CD4-positive, alpha-beta T cell (primary cell): ENCODE measurements at places on chromosomes 2 and 18. TPM values are rescaled to one million over a fixed set of nuclear protein-coding genes. Genes with fewer than 3 reads are reported as not detected.

DNA sequence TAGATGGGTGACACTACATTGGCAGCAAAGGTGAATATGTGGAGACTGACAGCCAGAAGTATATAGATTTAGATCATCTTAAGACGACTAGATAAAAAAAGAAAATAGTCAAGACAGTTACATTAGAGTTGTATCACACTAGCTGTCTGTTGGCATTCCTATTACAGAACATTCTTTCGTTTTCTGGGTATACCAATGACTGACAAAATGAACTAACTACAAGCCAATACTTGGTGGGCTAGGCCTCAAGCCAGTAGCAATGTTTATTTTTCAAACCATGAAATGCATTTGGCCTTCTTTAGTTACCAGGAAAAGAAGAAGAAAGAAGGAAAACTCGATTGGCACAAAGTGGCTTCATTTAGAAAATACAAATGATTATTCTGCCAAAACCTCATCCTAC, 944.9 kb upstream of the ZEB2 start:
- no peaks in the 10 kb centered on the region for H3K4me1 ChIP-seq
- H3K36me3 ChIP-seq = no peaks in the 10 kb centered on the region
- H3K4me3 ChIP-seq = no peak overlapping the region

- no peaks in the 10 kb centered on the region for H3K27me3 ChIP-seq
- no peak overlapping the region for H3K27ac ChIP-seq
- H3K36me3 ChIP-seq = no peaks in the 10 kb centered on the region
- DNase-seq = no peak
Observed at GRCh38 chr2:72579591-72580180, 246.1 kb downstream of the EXOC6B start.

GRCh38 chr18:3012136-3013023, 564 bp downstream of the LPIN2 start:
- H3K27ac ChIP-seq = peak overlapping the region; percentile 49
- H3K4me3 ChIP-seq = peak overlapping the region; percentile 68
- peak; percentile 48 for DNase-seq
- H3K4me1 ChIP-seq = peaks cover 77% of the 10 kb centered on the region

Gene PIEZO2
- total RNA-seq = not detected

Gene PROKR1
- not detected for total RNA-seq

DNA sequence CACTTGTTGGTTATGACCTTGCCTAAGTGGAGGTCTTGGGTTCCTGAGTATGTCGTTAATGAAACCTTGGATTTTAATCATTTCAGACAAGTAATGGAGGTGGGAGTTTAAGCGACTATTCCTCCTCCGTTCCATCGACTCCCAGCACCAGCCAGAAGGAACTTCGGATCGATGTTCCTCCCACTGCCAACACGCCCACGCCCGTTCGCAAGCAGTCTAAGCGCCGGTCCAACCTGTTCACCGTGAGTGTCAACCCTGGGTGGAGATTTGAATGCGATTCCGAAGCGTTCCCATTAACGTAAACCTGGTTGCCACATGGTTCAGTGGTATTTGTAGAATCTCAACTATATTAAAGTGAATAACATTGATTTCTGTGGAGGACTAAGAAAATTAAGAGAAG, 305.4 kb downstream of the AGAP1 start:
- DNase-seq = no peak
- H3K36me3 ChIP-seq = no peaks in the 10 kb centered on the region
- no peaks in the 10 kb centered on the region for H3K4me1 ChIP-seq
- H3K27ac ChIP-seq = no peak overlapping the region
- H3K27me3 ChIP-seq = no peaks in the 10 kb centered on the region
- no peak overlapping the region for H3K4me3 ChIP-seq

- H3K4me1 ChIP-seq = no peaks in the 10 kb centered on the region
- no peak overlapping the region for H3K27ac ChIP-seq
- DNase-seq = no peak
- no peaks in the 10 kb centered on the region for H3K36me3 ChIP-seq
Observed at GRCh38 chr18:70499218-70499691, 210.4 kb downstream of the SOCS6 start.

- H3K4me1 ChIP-seq = peaks cover 17% of the 10 kb centered on the region
- H3K27me3 ChIP-seq = peaks cover 39% of the 10 kb centered on the region
- H3K27ac ChIP-seq = no peak overlapping the region
- peak overlapping the region; percentile 12 for H3K4me3 ChIP-seq
- no peak for DNase-seq
Observed at GRCh38 chr2:288758-289361, 969 bp upstream of the ALKAL2 start.

DNA sequence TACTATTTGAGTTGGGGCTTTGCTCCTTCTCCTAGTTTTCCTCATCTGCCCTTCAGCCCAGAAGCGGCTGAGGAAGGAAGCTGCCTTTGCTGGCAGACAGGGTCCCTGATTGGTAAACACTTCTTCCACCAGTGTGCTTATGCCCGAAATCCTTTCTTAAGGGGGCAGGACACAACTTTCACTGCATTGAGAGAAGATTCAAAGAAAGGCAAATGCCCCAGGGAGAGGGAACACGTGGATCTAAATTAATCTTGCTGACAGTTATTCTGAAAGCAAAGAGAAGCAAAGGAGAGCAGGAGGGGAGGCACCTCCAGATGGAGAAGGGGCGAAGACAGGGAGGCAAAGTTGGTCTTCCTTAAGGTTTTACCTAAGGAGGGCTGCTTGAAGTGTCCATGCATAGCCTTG, 92.1 kb upstream of the EFEMP1 start:
- H3K36me3 ChIP-seq = no peaks in the 10 kb centered on the region
- no peak overlapping the region for H3K27ac ChIP-seq
- H3K4me1 ChIP-seq = no peaks in the 10 kb centered on the region
- H3K27me3 ChIP-seq = no peaks in the 10 kb centered on the region

Gene CLEC4F
- total RNA-seq = not detected

Gene SNED1
- total RNA-seq = 42.0 TPM

Gene IL36RN
- total RNA-seq = not detected

GRCh38 chr2:145258903-145259579, 739.1 kb upstream of the ZEB2 start:
- H3K4me3 ChIP-seq = no peak overlapping the region
- no peak overlapping the region for H3K27ac ChIP-seq
- H3K36me3 ChIP-seq = no peaks in the 10 kb centered on the region
- DNase-seq = peak; percentile 0
- no peaks in the 10 kb centered on the region for H3K27me3 ChIP-seq
